ENCODE measurements at places on chromosomes 2 and 18. TPM values are rescaled to one million over a fixed set of nuclear protein-coding genes. Genes with fewer than 3 reads are reported as not detected.

- no peak for DNase-seq
Observed at GRCh38 chr2:51322613-51323012, 290.7 kb upstream of the NRXN1 start.

DNA sequence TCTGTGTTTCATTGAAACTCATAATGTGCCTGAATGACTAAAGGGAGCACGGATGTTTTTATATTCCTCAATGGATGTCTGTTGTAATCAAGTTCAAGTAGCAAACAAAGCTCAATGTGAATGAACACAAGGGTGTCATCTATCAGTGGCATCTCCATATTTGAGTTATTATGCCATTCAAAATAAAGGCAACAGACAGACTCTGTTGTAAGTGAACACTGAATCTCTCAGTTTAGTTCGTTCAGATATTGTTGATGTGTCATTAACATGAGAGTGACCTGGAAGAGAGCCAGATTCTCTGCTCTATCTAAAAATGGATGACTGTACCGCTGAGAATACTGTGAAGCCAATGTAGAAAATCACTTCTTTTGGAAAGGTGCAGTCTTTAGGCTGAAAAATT lies 118.7 kb downstream of the NUP35 start:
- DNase-seq, result peak; percentile 4

The RTP5 gene
- not detected for total RNA-seq

The SRD5A2 gene
- total RNA-seq, result not detected

The PJVK gene
- 0.31 TPM for total RNA-seq

DNA sequence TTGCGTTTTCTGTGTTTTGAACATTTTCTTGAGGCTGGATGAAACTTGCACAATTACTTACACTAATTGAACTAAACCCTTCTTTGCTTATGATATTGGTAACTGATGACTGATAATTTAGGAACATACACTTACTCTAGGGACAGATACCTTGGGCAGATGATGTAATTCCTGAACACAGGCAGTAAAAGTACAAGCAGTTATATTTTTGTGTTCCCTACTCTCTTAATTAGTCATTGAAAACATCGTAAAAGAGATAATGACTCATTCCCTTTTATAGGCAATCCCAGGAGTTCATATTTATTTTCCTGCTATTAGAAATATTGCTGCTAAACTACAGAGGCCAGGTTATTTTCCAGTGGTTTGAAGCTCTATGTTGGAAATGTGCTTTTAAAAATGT lies 46.4 kb downstream of the CCDC85A start:
- DNase-seq, result peak; percentile 46

The CAPN10 gene
- 22.2 TPM for total RNA-seq

- peak; percentile 33 for DNase-seq
Observed at GRCh38 chr2:60553495-60554073, at the start of gene BCL11A. BCL11A (minus strand) TSS chr2:60553654; CDS start chr2:60553270, 384 bp downstream.

DNA sequence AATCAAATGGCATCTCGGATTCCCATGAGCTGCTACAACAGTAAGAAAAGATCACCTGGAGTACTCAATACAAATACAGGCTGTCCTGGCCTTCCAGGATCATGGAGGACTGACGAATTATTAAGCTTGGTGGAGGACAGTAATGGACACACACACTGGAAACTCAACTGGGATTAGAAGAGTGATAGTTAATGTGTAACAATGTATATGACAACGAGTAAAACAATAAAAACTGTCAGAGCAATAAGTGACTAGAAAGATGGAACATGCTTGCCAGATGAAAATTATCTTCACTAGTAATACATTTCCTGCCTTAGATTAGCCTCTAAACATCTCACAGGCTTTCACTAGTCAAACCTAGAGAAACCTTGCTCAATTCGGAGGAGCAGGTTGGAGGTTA lies 49.2 kb upstream of the CDH20 start:
- no peak for DNase-seq

The CYBRD1 gene
- 186 TPM for total RNA-seq

DNA sequence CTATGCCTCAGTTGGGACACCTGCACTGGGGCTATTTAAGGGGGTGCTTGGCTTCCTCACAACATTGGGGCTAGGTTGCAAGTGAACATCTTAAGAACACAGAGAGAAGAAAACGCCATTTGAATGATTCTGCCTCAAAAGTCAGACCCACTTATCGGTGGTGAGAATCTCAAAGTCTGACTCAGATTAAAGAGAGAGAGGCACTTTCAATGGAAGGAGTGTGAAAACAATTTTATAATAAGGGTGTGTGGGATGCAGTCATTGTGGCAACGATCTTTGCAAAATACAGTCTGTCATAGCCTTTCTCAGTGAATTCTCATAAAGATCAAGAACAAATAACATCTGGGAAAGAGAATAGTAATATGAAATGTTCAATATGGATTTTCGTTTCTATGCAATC lies 41.8 kb downstream of the CCDC102B start:
- no peak for DNase-seq

DNA sequence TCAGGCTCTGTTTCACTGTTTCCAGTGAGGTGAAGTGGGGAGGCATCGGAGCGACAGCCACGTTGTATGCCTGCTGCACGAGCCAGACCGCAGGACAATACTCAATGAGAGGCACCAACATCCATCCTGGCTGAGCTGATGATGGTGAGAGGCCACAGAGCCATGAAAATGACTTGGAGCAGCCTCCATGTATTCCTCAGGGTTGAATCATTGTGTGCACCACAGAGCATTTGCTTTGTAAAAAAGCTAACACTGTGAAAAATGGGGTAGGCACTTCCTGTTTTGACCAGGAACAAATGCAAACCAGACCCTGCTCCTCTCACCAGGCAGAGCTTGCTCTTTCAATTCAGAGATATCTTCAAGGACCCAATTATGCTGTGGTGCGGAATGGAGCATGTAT lies 87.2 kb downstream of the LPIN1 start:
- no peak for DNase-seq

- peak; percentile 61 for DNase-seq
Observed at GRCh38 chr2:239461291-239462190, 60.7 kb upstream of the HDAC4 start.

- no peak for DNase-seq
Observed at GRCh38 chr18:10878703-10879102, 270.7 kb downstream of the PIEZO2 start.

The C2orf49 gene
- total RNA-seq, result 9.8 TPM

- DNase-seq, result no peak
Observed at GRCh38 chr2:185771396-185771795, 32.8 kb downstream of the FSIP2 start.

GRCh38 chr2:77479395-77479794 lies 42.8 kb downstream of the LRRTM4 start:
- DNase-seq, result peak; percentile 19

DNA sequence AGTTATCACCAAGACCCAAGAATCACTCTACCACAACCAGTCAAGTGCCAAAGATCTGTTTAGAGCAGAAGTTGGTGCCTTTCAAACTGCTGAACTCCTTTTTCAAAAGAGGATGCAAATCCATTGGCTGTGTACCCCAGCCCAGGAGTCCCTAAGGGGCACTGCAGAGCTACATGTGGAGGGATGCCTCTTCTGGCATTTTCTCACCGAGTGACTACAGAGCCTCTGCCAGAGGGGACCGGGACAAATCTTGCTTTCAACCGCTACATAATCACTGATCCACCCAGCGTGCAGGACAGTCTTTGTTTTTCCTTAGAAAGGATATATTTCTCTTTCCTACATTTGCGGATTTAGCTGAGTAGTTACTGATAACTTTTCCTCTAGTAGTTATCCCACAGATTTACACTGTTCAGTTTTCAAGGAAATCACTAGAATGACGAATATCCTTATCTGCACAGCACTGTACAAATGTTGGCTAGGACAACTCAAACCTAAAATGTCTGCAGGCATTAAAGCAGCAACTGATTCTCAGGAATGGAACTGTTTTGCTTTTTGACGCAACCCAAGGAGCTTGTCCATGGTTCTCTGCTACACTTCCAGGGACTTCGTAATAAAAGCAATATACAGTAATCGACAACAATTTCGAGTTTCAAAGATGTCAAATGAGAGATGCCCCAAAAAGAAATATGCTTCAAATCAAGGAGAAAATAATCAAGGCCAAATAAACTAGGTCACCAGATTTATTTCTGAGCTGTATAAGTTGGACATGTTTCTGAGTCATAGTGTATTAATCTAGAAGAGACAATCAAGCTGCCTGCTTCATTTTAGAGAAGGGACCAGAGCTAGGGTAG lies 24.1 kb downstream of the EPB41L3 start:
- no peak for DNase-seq

GRCh38 chr2:219627103-219628100 lies at the start of gene SLC4A3:
SLC4A3 (plus strand) TSS chr2:219627630; CDS start chr2:219627993, 363 bp downstream.
- no peak for DNase-seq

GRCh38 chr2:26735883-26736588 lies 28.0 kb upstream of the SLC35F6 start:
- no peak for DNase-seq

The TMX3 gene
- total RNA-seq, result 24.7 TPM

- DNase-seq, result no peak
Observed at GRCh38 chr2:1660656-1661640, 83.4 kb downstream of the PXDN start.

The LYPD6B gene
- total RNA-seq, result not detected

DNA sequence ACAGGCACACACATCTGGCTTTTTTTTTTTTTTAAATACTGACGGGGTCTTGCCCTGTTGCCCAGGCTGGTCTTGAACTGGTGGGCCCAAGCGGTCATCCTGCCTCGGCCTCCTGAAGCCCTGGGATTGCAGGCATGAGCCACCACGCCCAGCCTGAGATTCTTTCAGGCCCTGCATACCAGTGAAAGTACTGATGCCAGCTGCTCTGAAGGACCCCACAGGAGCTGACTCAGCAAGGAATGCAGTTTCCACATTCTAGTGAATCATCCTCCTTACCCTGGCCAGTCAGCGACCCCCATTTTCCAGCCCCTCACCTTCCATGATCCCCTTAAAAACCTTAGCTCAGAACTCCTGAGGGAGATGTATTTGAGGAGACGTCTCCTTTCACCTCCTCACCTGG lies 5.8 kb upstream of the DTYMK start:
- DNase-seq, result peak; percentile 75

DNA sequence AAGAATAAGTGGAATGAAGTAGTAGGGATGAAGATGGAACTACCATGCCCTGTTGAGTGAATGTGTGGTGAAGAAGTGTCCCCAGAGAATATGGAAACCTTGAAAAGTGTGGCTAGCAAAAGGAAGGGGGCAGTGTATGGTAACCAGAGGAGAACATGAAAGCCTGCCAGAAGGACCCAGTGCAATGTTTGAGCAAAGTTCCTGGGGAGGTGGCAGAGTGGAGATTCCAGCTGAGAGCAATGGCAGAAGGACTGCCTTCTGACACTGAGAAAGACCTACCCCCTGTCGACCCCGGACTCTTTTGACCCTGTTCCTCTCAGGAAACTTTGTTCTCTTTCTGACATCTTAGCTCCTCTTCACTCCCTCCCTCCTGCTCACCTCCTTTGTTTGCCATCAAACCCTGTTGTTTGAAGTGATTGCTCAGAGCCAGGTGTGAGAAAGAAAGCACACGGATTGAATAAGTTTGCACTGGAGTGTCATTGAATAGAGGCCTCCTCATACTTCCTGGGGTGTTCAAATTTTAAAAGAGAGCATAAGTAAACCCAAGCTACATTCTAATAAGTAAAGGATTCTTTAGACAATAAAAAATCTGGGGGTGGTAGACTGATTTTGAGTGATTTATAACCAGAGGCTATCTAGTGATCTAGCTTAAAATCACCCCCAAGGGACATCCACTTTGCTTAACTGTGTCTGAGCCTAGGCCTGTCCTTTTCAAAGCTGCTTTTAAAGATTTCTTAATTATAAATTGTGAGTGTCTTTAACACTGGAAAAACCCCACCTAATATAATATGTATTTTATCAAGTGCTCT lies 57.1 kb downstream of the TRIB2 start:
- DNase-seq, result no peak

GRCh38 chr18:34875150-34875549 lies 165.1 kb downstream of the DTNA start:
- DNase-seq, result no peak

The MBP gene
- total RNA-seq, result not detected

The DYNAP gene
- not detected for total RNA-seq

DNA sequence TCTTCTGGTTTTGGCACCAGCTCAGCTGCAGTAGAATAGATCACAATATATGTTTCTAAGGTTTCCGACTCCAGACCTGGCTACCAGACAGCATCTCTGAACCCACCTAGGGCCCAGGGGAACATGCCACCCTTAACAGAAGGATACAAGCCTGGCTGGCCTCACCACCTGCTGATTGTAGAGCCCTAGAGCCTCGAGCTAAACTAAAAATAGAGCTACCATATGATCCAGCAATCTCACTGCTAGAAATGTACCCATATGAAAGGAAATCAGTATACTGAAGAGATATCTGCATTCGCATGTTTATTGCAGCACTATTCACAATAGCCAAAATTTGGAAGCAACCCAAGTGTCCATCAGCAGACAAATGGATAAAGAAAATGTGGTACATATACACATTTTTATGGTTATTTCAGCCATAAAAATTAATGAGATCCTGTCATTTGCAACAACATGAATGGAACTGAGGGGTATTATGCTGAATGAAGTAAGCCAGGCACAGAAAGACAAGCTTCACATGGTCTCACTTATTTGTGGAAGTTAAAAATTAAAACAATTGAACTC lies 242.4 kb upstream of the SLC39A10 start:
- DNase-seq, result no peak

- no peak for DNase-seq
Observed at GRCh38 chr2:48927355-48927754, 171.8 kb upstream of the LHCGR start.

- DNase-seq, result no peak
Observed at GRCh38 chr2:168355121-168355520, 101.0 kb upstream of the CERS6 start.

- no peak for DNase-seq
Observed at GRCh38 chr18:79576686-79577351, 102.8 kb upstream of the CTDP1 start.

GRCh38 chr2:238694136-238694755 lies 153.6 kb upstream of the TWIST2 start:
- DNase-seq, result no peak

GRCh38 chr2:224969095-224969494 lies 73.2 kb downstream of the DOCK10 start:
- no peak for DNase-seq

Data from A172 (cell line).